ENCODE measurements at places on chromosomes 1 and 21.

DNA sequence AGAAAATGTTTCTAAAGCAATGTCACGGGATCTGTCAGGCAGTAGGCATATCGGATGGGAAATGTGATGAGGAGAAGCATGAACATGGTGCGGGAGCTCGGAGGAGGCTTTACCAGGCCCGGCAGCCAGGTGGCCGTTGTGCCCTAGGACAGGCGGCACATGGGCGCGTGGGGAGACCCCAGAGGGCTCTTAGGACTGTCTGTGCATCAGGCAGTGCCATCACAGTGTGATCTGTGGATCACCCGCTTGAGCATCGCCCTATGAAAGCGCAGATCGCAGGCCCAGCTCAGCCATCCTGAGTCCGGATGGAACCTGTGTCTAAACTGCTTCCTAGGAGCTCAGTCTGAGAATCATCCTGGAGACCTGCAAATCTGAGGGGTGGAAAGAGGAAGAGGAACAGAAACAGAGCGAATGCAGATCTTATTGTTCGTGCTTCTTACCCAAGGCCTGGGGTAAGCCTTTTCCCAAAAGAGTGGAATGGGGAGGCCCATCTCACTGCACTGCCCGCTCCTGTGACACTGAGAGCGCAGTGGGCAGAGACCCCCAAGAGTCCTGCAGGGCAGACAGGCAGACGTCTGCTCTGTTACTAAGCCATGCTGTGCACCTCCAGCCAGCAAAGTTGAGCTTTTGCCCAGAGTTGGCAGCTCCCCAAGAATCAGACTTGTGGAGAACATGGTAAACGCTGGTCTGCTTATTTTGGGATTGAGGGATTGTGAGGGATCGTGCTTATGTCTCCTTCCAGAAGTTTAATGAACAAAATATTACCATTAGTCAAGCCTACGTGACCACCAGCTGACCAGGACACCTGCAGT lies 251.0 kb downstream of the RHOU start:
- H3K27ac ChIP-seq, result no peak overlapping the region
- no peak overlapping the region for H3K4me3 ChIP-seq

- no peaks in the 10 kb centered on the region for H3K27me3 ChIP-seq
- H3K4me1 ChIP-seq, result peaks cover 43% of the 10 kb centered on the region
- no peaks in the 10 kb centered on the region for H3K36me3 ChIP-seq
- H3K27ac ChIP-seq, result peak overlapping the region; percentile 85
- DNase-seq, result no peak
Observed at GRCh38 chr1:115144176-115144575, 54.9 kb upstream of the TSPAN2 start.

- H3K4me3 ChIP-seq, result no peak overlapping the region
- DNase-seq, result no peak
- H3K4me1 ChIP-seq, result peaks cover 7% of the 10 kb centered on the region
- H3K27ac ChIP-seq, result no peak overlapping the region
- no peaks in the 10 kb centered on the region for H3K36me3 ChIP-seq
Observed at GRCh38 chr1:201732351-201732750, 96.6 kb upstream of the IPO9 start.

DNA sequence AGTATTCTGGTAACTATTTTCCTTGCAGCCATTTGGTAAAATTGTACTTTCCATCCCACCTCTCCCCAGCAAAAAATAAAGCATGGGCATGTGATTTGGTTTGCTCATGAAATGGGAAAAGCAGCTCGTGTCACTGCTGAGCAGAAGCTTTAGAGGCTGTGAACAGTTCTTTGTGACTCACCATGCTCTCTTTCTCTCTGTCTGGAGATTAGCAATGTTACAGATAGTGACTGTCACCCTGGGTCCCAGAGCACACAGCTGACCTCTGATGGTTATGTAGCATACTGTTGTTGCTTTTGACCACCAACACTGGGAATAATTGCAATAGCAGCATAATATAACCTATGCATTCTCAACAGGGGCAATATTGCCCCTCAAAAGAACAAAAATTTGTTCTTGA lies 70.6 kb downstream of the RGS2 start:
- H3K36me3 ChIP-seq, result no peaks in the 10 kb centered on the region
- no peak for DNase-seq
- no peaks in the 10 kb centered on the region for H3K4me1 ChIP-seq
- no peaks in the 10 kb centered on the region for H3K27me3 ChIP-seq
- no peak overlapping the region for H3K4me3 ChIP-seq
- H3K27ac ChIP-seq, result no peak overlapping the region

DNA sequence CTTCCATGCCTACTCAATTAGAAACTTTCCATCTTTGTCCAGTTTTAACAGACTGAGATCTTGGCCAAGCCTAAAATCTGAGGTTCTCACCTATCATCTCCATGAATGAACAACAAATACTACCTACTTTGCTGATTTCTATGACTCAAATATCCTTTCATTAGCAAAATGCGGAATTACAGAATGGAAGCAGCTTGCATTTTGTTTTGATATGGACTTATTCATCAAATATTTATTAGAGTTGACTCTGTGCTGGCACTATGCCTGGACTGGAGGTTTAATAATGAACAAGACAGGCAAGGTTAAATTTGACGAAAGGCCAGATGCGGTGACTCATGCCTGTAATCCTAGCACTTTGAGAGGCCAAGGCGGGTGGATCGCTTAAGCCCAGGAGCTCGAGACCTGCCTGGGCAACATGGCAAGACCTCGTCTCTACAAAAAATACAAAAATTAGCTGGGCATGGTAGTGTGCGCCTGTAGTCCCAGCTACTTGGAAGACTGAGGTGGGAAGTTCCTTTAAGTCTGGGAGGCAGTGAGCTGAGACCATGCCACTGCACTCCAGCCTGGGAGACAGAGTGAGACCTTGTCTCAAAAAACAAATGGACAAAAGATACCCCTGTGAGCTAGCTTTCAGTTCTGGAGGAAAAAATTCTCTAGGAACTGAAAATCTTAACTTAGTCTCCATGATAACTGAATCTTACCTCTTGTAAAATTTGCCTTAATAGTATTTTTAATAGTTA lies 29.4 kb upstream of the SOD1 start:
- no peaks in the 10 kb centered on the region for H3K27me3 ChIP-seq
- H3K4me3 ChIP-seq, result no peak overlapping the region
- H3K27ac ChIP-seq, result no peak overlapping the region

- no peaks in the 10 kb centered on the region for H3K27me3 ChIP-seq
- H3K4me3 ChIP-seq, result no peak overlapping the region
- no peaks in the 10 kb centered on the region for H3K4me1 ChIP-seq
- no peaks in the 10 kb centered on the region for H3K36me3 ChIP-seq
- no peak overlapping the region for H3K27ac ChIP-seq
- DNase-seq, result no peak
Observed at GRCh38 chr1:90573736-90574135, 143.4 kb downstream of the BARHL2 start.

DNA sequence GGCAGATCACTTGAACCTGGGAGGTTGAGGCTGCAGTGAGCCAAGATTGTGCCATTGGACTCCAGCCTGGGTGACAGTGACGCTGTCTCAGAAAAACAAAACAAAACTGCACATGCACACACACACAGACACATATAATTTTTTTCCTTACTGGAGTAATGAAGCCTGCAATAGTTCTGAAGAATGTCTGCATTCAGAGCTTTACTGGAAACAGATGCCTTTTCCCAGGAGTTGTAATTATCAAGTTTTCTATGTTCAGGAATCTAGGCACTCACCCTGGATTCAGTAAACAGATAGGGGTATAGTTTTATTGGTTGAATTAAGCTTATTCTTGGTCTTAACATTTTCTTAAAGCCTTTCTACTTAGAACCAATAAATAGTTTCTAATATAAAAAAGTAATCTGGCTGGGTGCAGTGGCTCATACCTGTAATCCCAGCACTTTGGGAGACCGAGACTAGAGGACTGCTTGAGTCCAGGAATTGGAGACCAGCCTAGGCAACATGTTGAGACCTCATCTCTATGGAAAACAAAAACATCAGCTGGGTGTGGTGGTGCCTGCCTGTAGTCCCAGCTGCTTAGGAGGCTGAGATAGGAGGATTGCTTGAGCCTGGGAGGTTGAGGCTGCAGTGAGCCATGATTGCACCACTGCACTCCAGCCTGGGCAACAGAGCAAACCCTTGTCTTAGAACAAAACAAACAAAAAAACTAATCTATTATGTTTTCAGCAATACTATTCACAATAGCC lies 15.8 kb downstream of the SPEN start:
- DNase-seq, result no peak
- H3K36me3 ChIP-seq, result 0 out of 2 replicates have a peak, but pooled peaks cover 3% of the 10 kb centered on the region
- H3K27me3 ChIP-seq, result no peaks in the 10 kb centered on the region
- no peak overlapping the region for H3K27ac ChIP-seq
- no peak overlapping the region for H3K4me3 ChIP-seq
- H3K4me1 ChIP-seq, result no peaks in the 10 kb centered on the region

- H3K27ac ChIP-seq, result no peak overlapping the region
- H3K4me1 ChIP-seq, result peaks cover 8% of the 10 kb centered on the region
- peaks cover 27% of the 10 kb centered on the region for H3K36me3 ChIP-seq
- H3K27me3 ChIP-seq, result no peaks in the 10 kb centered on the region
- H3K4me3 ChIP-seq, result no peak overlapping the region
Observed at GRCh38 chr1:28050776-28051175, 37.6 kb downstream of the EYA3 start.

- H3K36me3 ChIP-seq, result no peaks in the 10 kb centered on the region
- H3K4me1 ChIP-seq, result peaks cover 7% of the 10 kb centered on the region
- H3K4me3 ChIP-seq, result no peak overlapping the region
Observed at GRCh38 chr21:33854604-33855003, 61.0 kb downstream of the ATP5PO start.

GRCh38 chr21:32597205-32597604 lies 11.9 kb upstream of the TCP10L start:
- peak overlapping the region; percentile 38 for H3K27ac ChIP-seq
- DNase-seq, result peak; percentile 76
- no peaks in the 10 kb centered on the region for H3K27me3 ChIP-seq
- peaks cover 11% of the 10 kb centered on the region for H3K4me1 ChIP-seq

- H3K4me1 ChIP-seq, result peaks cover 13% of the 10 kb centered on the region
- no peak overlapping the region for H3K27ac ChIP-seq
Observed at GRCh38 chr1:207750631-207751305, 1.1 kb upstream of the CD46 start.

DNA sequence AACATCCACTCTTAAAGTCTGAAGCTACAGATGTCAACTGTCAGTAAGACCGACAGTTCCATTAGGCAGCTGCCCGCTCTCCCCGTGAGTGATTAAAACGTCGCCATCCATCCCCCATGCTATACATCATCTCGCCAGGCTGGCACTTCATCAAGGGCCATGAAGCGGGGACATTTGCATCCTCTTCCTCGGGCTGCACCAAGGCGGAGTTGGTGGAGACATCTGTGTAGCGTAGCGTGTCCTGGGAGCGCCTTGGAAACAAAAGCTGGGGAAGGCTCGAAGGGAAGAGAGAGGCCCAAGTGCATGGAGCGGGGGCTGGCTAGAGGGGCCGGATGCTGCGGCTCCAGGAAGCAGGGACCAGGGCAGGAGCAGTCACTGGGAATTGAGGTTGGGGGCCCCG lies 250.1 kb downstream of the KAZN start:
- no peak overlapping the region for H3K27ac ChIP-seq
- H3K4me1 ChIP-seq, result peaks cover 19% of the 10 kb centered on the region
- no peaks in the 10 kb centered on the region for H3K36me3 ChIP-seq
- DNase-seq, result no peak
- no peaks in the 10 kb centered on the region for H3K27me3 ChIP-seq

DNA sequence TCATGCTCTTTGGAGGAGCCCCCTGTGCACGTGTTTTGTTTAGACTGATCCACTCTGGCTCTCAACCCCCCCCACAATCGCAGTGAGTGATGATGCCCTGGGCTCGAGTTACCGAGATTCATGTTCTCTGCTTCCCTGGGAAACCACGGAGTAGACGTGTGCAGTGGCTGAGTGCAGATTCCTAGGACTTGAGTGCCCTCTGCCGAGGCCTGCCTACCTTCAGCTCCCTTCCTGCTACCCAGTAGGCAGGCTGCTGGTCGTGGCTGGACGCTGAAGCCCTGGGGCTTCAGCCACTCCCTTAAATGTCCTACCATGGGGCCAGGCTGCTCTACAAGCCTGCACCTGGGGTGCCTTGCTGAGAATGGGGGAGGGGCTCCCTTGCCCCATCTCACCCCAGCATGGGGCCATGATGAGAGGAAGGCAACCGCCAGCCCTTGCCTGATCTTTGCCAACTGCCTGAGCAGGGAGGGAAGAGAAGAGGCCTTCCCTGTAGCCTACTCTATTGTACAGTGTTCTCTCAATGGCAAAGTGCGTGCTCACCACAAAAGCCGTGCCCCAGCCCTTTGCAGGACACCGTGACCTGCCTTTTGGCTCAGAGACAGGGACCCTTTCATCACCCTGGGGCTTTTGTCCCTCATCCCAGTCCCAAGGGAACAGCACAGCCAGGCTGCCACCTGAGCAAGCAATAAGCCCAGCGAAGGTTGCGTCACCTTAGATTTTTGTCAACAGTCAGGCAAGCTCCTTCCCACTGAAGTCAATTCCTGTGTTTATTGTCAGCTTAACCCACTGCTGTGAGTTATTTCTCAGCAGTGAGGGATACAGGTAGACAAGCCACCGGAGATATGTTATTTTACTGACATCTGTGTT lies 4.1 kb upstream of the GRIK3 start:
- H3K4me1 ChIP-seq, result no peaks in the 10 kb centered on the region
- no peak overlapping the region for H3K4me3 ChIP-seq
- no peaks in the 10 kb centered on the region for H3K36me3 ChIP-seq
- no peak for DNase-seq
- no peak overlapping the region for H3K27ac ChIP-seq

- DNase-seq, result no peak
- H3K4me1 ChIP-seq, result peaks cover 10% of the 10 kb centered on the region
- no peak overlapping the region for H3K4me3 ChIP-seq
- no peaks in the 10 kb centered on the region for H3K36me3 ChIP-seq
Observed at GRCh38 chr1:172650474-172651193, 8.3 kb upstream of the FASLG start.

- peaks cover 8% of the 10 kb centered on the region for H3K4me1 ChIP-seq
- H3K27ac ChIP-seq, result no peak overlapping the region
- H3K27me3 ChIP-seq, result no peaks in the 10 kb centered on the region
Observed at GRCh38 chr1:161989786-161990185, 33.9 kb downstream of the OLFML2B start.

DNA sequence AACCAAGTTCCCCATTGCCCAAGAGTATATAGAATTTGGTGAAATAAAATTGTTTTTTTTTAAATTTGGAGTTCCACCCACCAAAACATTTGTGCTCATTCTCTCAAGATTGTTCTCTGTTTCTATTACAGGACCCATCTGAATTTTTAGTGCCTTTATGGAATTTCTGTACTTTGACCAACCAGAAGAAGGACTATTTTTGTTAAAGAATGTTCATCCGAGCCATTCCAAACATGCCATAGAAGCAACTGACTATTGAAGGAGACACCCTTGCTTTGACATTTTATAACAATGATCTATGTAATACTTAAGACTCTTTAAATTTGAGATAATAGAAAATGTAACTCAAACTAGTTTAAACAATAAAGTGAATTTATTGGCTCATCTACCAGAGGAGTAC lies 655.7 kb upstream of the ADAMTS5 start:
- no peaks in the 10 kb centered on the region for H3K36me3 ChIP-seq
- no peak overlapping the region for H3K27ac ChIP-seq
- H3K4me3 ChIP-seq, result no peak overlapping the region
- H3K4me1 ChIP-seq, result no peaks in the 10 kb centered on the region
- no peaks in the 10 kb centered on the region for H3K27me3 ChIP-seq

- peaks cover 16% of the 10 kb centered on the region for H3K4me1 ChIP-seq
- no peaks in the 10 kb centered on the region for H3K36me3 ChIP-seq
- no peak overlapping the region for H3K4me3 ChIP-seq
Observed at GRCh38 chr1:232551386-232551785, 78.5 kb downstream of the SIPA1L2 start.

- no peak overlapping the region for H3K27ac ChIP-seq
- peaks cover 12% of the 10 kb centered on the region for H3K4me1 ChIP-seq
- H3K36me3 ChIP-seq, result peaks cover 18% of the 10 kb centered on the region
- peak; percentile 44 for DNase-seq
Observed at GRCh38 chr1:229664133-229664689, 38.2 kb downstream of the URB2 start.

GRCh38 chr1:174902531-174903099 lies 97.1 kb upstream of the CACYBP start:
- no peaks in the 10 kb centered on the region for H3K4me1 ChIP-seq
- no peaks in the 10 kb centered on the region for H3K36me3 ChIP-seq
- DNase-seq, result no peak
- no peak overlapping the region for H3K27ac ChIP-seq
- H3K27me3 ChIP-seq, result no peaks in the 10 kb centered on the region
